T-helper 17 cell (primary cell): ENCODE measurements at places on chromosomes 7 and 10. TPM values are rescaled to one million over a fixed set of nuclear protein-coding genes. Genes with fewer than 3 reads are reported as not detected.

The TFR2 gene
- 6.1 TPM for total RNA-seq

DNA sequence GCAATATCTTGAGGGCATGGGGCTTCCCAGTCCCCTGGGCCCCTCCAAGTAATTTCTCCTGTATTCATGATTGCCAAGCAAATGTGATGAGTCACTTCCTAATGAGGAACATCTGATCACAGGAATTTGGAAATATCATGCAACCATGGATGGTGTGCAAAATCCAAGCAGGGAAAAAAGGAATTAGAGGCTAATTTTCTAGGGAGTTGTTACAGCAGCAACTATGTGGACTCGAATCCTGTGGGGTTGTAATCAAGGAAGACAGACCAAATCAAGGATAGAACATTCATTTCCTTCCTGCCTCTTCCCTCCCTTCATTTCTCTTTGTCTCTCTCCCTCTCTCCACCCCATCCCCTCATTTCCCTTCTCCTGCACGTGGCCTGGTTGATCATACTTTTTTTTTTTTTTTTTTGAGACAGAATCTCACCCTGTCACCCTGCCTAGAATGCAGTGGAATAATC, 23.9 kb upstream of the AGFG2 start:
- DNase-seq = no peak

DNA sequence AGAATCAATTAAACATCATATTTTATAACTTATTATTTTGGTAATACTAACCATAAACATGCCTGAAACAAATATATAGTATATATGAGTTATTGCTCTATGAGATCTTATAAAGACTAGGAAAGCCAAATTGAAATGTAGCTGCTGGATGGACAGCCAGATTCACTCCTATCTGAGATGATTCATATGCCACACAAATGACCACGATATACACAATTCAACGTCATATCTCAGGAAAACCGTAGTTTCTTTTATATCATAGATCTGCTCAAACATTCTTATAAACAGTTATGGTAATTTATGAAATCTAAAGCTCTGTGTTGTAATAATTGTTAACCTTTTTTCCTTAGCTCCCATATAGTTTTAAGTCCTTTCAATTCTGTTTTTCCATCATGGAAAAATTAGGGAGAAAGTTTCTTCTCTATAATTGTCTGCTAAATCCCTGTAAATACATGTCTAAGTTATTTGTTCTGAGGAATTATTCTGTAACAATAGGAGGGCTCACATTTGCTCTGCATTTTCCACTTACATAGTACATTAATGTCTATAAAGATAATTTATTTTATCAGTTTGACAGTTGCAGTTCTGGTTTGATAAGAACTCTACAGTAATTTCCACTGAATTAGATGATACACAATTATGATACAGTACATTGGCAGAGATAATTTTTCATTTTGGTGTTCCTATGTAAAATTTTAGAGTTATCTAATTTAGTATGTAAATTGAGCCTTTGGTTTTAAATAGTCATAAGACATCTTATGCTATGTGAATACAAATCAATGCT, 42.7 kb downstream of the GNAT3 start:
- DNase-seq = no peak

DNA sequence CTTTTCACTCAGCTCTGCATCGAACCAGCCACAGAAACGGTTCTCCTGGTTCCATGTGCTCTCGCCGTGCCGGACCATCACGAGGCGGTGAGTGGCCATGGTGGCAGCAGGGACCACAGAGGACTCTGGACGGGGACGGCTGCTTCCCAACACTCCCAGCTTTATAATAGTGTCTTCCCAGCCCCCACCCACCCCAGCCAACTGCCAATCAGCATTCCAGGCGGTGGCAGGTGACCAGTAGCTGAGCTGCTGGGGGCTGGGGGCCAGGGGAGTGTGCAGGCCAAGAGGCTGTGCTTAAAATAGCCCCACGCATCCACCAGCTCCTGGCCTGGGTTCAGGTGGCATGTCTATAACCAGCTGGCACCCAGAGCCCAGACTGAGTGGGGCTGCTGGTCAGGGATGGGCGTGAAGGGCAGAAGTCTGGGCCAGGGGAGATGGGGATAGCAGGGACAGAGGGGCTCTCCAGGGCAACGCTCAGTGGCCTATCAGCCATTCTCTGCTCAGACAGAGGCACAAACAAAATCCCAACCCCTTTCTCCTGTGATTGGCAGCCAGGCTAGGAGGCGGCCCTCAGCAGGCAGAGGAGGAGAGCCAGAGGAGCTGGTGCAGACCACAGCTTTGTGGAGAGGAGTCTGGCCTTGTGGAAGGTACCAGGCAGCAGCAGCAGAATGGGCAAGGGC, at the start of gene PGAM2:
Gene PGAM2, minus strand, starts transcription at position 137 of the 680 bp plus-strand sequence. Its CDS starts 38 bp downstream, at position 99.
- DNase-seq = no peak

- DNase-seq = no peak
Measured at GRCh38 chr7:140674899-140675701, 2.4 kb downstream of the ADCK2 start.

The STRIP2 gene
- total RNA-seq = 0.67 TPM

The GPNMB gene
- total RNA-seq = not detected

The BAIAP2L1 gene
- 0.82 TPM for total RNA-seq

DNA sequence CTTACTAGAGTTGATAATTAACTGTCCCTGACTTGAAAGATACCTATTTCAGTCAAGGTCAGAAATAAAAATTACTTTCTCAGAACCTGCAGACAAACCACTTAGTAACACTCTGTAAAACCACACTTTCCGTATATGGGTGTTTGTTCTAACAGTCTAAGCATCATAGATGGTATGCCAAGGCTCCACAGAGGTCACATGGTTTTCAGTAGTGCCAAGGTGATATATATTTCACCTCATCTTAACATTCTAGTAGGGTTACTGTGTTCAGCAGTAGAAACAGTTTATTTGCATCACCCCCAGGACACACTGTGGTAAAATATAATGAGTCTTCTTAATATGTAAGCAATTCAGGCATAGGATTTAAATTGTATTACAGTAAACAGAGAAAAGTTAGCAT, 61.5 kb downstream of the KCND2 start:
- DNase-seq = no peak

DNA sequence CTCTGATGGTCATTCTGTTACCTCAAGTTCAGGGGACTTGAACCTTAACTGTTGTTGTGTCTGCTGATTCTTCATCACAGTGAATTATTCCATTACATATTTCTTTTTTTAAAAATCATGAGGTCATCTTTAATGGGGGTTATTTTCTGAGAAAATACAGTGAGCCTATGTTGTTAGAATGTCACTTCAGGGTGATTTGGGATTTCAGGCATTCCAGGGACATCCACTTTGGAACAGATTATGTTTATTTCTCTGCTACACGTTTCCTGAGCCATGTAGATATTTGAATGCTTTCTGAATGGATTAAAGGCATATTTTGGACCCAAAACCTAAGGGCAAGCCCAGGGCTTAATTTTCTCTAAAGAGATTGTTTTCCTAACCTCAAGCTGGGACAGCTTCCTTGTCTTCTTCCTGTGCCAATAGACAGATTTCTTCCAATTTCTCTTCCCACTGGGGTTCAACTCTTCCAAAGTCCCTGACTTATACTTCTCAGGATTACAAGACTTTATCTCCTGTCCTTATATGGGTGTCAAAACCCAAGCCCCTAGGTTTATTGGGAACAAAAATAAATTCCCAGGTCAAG, 271.7 kb downstream of the ARHGAP12 start:
- DNase-seq = no peak

- DNase-seq = no peak
Measured at GRCh38 chr10:89440226-89441009, 26.1 kb downstream of the IFIT5 start.

The SMKR1 gene
- total RNA-seq = 2.0 TPM

- no peak for DNase-seq
Measured at GRCh38 chr10:103854265-103854685, 1.1 kb downstream of the SH3PXD2A start.

- DNase-seq = no peak
Measured at GRCh38 chr10:12403119-12403518, 53.8 kb downstream of the CAMK1D start.

DNA sequence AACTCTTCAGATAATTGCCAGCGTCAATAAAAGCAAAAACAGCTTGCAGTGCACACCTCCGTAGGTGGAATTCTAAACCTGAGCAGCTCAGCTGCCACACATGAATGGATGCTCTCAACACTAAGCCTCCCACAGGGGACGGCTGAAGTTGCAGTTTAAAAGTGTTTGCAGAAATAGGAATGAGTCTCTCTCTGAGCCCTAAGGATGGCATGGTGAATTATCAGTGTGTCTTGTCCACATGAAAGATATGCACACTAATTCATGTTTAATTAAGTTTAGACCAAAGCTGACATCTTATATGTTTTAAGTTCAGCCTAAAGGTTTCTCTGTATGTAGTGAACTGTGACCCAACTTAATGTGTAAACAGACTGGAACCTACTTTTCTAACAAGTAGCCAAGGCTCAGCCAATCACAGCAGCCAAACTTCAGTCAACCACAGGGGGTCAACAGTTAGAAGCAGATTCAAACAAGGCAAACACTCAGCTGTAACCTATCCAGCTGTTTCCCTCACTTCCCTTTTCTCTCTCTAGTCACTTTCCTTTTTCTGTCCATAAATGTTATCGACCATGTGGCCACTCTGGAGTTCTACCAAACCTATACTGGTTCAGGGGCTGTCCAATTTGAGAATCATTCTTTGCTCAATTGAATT, 38.1 kb downstream of the CTTNBP2 start:
- DNase-seq = no peak

The NIPSNAP2 gene
- total RNA-seq = 32.7 TPM

DNA sequence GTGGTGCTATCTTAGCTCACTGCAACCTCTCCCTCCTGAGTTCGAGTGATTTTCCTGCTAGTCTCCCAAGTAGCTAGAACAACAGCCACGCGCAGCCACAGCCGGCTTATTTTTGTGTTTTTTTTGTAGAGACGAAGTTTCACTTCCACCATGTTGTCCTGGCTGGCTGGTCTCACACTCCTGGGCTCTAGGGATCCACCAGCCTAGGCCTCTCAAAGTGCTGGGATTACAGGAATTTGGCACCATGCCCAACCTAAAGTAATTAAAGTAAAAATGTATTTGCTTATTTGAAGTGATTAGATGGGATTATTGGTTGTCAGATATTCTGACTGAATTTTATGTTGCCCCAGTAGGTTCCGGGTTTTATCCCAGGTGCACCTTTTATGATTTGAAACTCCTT, 22.7 kb downstream of the LUC7L2 start:
- no peak for DNase-seq

- DNase-seq = no peak
Measured at GRCh38 chr7:158850545-158851102, 5.7 kb upstream of the DYNC2I1 start.

The SPRN gene
- total RNA-seq = not detected

- DNase-seq = no peak
Measured at GRCh38 chr10:14476641-14477407, 146.1 kb upstream of the FRMD4A start.
